ENCODE measurements at places on chromosomes 4 and X.

DNA sequence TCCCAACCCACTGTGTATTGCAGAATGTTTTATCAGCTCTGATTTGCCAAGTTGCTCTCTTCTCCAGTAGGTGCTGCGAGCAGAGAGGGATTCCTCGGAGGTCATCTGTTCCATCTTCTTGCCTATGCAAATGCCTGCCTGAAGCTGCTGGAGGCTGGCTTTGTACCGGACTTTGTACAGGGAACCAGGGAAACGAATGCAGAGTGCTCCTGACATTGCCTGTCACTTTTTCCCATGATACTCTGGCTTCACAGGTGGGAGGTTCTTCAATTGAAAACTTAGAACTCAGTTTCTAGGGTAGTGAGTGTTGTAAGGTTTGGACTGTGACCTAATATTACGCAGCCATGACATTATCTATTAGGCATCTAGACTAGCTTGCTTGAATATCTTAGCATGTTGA is 24.9 kb downstream of the AR start:
- DNase-seq, result no peak

DNA sequence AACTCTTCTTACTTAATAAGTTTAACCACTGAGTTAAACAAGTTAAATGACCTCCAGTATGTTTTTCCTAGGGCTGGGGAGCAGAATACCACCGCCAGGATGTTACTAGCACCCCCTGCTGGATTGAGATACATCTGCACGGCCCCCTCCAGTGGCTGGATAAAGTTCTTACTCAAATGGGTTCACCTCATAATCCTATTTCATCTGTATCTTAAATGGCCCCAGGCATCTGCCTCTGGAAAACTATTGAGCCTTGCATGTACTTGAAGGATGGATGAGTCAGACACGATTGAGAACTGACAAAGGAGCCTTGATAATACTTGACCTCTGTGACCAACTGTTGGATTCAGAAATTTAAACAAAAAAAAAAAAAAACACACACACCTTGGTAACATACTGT is 61.5 kb upstream of the MMAA start:
- peak; percentile 65 for DNase-seq

GRCh38 chrX:1308476-1308875 is 28.1 kb upstream of the IL3RA start:
- no peak for DNase-seq

DNA sequence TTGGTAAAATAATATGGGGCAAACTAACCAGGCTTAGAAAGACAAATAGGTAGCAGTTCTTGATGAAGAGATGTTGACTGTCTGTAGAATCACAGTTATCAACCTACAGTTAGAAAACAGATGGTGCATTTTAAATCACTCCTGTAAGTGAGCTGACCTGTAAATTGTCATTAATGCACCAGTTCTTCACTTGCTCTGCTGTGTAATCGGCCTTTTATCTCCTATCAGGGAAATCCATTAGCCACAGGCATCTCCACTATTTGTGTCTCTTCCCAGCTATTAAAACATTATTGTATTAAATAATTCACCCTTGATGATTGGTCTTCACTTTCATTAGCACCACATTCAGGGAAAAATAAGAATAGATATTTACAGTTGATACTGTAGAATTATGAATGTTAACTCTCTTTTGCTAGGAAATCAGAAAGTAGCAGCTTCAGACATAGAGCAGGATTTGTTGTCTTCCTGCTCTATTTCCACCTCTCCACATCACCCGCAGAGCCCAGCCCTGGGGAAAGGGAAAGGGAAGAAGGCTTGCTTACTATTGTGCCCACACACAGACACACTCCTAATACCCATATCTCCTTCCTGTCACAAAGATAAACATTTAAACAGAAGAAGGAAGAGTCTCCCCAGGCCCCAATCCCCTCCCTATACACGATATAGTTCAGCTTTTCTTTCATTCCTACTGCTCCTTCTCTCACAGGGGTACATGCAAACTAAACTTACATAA is 97.1 kb downstream of the REELD1 start:
- DNase-seq, result no peak

DNA sequence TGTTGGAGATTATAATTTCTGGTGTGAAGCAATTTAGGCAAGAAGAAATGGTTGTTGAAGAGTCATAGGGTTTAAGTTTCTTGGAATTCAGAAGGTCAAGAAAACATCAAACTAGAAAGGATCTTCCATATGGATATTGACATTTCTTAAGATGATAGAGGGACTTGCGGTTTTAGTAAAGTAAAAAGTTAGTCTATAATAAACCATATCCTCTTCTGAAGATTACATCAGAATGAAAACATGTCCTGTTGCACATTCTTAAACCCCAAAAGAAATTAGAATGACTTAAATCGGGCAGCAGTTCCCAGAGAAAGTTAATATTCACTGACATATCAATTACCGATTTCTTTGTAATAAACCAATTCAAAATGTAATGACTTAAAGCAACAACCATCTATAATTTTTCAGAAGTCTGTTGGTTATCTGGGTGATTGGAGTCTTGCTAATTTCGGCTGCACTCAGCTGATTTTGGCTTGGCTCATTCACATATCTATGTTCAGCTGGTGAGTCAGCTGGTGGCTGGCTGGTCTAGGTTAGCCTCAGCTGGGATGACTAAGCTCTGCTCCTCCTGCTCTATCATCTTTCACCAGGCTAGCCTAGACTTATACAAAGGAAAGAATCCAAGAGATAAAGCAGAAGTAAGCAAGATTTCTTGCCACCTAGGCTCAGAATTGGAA is 24.4 kb upstream of the DYNLT3 start:
- DNase-seq, result no peak

DNA sequence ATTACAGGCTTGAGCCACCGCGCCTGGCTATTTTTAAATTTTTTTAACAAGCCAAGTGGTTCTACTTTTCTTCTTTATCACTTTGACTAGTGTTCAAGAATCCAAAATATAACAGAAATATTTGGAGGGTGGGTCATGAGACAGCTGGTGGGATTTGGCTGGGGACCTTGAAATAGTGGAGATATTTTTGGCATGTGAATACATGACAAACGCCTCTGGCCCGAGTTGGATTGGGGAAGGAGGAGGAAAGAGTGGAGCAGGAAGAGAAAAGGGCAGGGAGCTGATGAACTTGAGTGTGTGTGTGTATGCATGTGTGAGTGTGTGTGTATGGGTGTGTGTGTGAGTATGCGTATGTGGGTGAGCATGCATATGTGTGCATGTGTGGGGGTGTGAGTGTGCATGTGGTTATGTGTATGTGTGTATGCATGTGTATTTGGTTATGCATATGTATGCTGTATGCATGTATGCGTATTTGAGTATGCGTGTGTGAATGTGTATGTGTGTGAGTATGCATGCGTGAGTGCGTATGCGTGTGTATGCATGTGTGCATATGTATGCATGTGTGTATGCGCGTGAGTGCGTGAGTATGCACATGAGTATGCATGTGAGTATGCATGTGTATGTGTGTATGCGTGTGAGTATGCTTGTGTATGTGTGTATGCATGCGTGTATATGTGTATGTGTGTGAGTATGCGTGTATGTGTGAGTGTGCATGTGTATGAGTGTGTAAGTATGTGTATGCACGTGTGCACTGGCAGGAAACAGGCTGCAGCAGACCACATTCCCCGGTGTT is 49.6 kb downstream of the JADE1 start:
- no peak for DNase-seq

DNA sequence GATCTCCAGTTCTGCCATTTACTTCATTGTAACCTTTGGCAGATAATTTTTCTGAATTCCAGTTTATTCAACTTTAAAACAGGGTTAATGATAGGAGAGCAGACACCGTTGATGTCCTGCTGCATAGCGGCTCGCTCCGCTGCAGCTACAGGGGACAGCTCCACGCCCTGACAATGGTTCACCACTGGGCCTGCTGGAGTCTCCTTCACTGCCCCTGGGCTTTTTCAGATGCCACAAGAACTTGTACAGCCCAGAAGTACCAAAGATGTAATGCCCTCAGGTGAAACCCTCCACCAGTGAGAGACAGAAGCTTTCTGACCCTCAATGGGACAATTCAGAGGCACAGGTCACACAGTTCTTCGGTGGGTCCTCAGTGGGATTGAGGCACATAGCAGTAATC is 22.7 kb upstream of the SEPTIN11 start:
- no peak for DNase-seq

DNA sequence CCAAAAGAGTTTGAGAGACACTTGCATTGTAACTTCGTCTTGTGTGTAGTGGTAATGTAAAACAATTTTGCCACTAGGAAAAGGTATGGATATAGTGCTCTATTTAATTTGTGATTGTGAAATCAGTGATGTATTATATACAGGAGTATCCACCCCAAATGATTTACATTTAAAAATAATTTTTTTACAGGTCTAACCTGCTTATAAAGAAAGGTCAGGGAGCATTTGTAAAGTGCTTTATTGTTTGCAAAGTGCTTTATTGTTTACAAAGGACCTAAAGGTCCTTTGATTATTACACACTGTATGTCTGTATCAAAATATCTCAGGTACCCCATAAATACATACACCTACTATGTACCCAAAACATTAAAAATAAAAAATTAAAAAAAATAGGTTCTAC is 70.3 kb downstream of the DCK start:
- no peak for DNase-seq

DNA sequence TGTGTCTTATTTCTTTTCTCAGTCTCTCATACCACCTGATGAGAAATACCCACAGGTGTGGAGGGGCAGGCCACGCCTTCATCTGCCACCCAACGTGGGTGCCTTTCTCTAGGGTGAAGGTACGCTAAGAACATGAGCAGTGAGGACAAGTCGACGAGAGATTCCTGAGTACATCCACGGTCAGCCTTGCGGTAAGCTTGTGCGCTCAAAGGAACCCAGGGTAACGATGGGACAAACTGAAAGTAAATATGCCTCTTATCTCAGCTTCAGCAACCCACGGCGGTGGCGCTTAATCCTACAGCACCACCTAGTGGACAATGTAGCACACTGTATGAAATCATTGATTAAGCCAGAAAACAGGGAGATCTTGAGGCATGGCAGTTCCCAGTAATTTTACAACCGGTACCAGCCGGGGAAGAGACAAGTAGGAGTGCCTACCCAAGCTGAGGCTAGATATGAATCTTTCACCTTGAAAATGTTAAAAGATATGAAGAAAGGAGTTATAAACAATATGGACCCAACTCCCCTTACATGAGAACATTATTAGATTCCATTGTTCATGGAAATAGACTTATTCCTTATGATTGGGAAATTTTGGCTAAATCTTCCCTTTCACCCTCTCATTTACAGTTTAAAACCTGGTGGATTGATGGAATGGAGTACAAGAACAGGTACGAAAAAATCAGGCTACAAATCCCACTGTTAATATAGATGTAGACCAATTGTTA is 63.0 kb downstream of the ZNF732 start:
- peak; percentile 63 for DNase-seq

DNA sequence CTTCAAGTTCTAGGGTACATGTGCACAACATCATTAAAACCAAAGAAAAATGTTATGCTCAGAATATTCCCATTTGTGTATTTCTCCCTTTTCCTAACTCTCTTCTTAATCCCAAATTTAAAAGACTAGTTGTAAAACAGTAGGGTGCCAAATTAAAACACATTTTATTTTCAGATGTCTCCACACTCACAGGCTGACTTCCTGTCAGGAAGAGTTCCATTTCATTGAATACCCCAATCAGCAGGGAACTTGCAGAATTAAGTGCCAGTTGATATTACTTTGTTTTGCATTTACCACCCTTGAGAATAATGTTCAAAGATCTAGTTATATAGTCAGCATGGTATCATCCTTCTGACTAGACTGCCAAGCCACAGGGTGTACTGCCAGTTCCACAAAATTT is 207.9 kb downstream of the MAB21L2 start:
- DNase-seq, result no peak

GRCh38 chr4:151934766-151935165 is 174.0 kb upstream of the GATB start:
- DNase-seq, result no peak

GRCh38 chrX:47797084-47797483 is 39.6 kb upstream of the ZNF81 start:
- DNase-seq, result no peak

All from germinal center (tissue), 1 donor.